Ovary (tissue), 10 donors: ENCODE measurements at places on chromosomes 3 and 15.

DNA sequence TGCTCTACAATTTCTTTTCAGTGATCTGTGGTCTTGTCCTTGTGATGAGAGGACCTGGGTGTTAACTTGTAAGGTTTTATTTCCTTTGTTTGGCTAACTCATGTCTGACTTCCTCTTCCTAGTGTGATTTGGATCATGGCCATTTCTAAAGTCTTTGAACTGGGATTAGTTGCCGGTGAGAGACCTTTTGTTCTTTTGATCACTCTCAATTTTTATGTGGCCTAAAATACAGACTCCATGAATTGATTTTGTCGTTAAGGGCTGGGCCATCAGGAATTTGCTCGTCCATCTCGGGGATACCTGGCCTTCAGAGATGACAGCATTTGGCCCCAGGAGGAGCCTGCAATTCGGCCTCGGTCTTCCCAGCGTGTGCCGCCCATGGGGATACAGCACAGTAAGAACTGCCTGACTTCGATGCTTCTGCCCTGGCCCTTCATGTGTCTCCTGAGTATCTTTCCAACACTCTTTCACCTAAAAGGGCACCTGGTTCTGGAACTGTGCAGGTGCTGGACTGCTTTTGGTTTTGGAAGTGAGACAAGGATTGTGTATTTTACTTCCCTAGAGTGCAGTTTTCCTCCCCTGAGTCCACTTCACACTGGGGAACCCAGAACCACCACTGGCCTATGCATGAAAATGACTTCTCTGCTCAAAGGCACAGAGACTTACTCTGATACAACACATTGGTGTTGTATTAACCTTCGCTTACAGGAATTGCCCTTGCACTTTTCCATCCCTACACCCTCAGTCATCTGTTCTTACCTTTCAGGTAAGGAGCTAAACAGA is 13.1 kb upstream of the LRRC2 start:
- DNase-seq: no peak
- H3K27ac ChIP-seq: no peak overlapping the region
- H3K4me3 ChIP-seq: no peak overlapping the region
- no peaks in the 10 kb centered on the region for H3K27me3 ChIP-seq

- DNase-seq: no peak
- peaks cover 7% of the 10 kb centered on the region for H3K4me1 ChIP-seq
- no peaks in the 10 kb centered on the region for H3K27me3 ChIP-seq
- no peaks in the 10 kb centered on the region for H3K36me3 ChIP-seq
Observed at GRCh38 chr3:107206141-107206540, 171.1 kb upstream of the CCDC54 start.

DNA sequence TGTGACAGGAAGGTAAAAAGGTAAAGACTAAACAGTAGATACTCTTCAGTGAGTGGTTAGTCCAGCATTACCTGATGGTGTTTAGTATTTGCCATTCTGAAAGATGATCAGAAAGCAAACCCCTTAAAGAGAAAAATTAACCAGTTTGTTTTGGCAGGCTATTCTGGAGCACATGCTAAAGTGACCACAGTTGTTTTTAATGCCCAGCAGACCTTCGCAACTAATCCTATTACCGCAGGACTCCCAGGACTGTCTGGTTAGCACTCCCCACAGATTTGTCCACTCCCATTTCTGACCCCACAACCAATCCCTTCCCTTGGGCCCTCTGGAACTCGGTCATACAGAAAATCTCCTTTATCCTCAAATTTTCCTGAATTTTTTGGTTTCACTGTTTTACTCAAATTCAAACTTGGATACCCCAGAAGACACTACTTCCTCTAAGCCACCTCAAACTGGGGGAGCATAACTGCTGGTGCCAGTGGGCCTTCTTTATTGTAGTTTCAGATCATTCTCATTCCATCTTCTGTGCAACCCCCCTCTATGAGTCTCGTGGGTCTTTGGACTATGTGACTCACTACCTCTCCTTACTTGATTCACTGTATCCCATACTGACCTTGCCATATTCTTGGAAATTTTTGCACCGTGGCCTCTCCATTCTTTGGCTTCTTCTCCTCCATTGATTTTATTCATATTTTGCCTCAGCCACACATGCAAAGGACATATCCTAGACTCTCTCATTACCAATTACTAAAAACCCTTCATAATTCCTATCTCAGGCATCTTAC is 104.4 kb downstream of the RBMS3 start:
- no peak overlapping the region for H3K4me3 ChIP-seq
- no peak for DNase-seq
- H3K36me3 ChIP-seq: no peaks in the 10 kb centered on the region
- H3K4me1 ChIP-seq: peaks cover 7% of the 10 kb centered on the region
- no peaks in the 10 kb centered on the region for H3K27me3 ChIP-seq

- no peaks in the 10 kb centered on the region for H3K4me1 ChIP-seq
- no peaks in the 10 kb centered on the region for H3K27me3 ChIP-seq
- H3K27ac ChIP-seq: no peak overlapping the region
- H3K4me3 ChIP-seq: no peak overlapping the region
- DNase-seq: no peak
Observed at GRCh38 chr15:64052925-64053491, 6.7 kb upstream of the DAPK2 start.

GRCh38 chr3:123326531-123326930 is 122.4 kb downstream of the ADCY5 start:
- no peak overlapping the region for H3K27ac ChIP-seq
- H3K4me3 ChIP-seq: no peak overlapping the region
- no peaks in the 10 kb centered on the region for H3K36me3 ChIP-seq
- H3K4me1 ChIP-seq: peaks cover 13% of the 10 kb centered on the region
